Stimulated activated CD4-positive, alpha-beta T cell treated with anti-CD3 and anti-CD28 coated beads, Interleukin-2, amount 100 ng/mL, for 48 hours (primary cell): ENCODE measurements at places on chromosomes 12 and 14.

DNA sequence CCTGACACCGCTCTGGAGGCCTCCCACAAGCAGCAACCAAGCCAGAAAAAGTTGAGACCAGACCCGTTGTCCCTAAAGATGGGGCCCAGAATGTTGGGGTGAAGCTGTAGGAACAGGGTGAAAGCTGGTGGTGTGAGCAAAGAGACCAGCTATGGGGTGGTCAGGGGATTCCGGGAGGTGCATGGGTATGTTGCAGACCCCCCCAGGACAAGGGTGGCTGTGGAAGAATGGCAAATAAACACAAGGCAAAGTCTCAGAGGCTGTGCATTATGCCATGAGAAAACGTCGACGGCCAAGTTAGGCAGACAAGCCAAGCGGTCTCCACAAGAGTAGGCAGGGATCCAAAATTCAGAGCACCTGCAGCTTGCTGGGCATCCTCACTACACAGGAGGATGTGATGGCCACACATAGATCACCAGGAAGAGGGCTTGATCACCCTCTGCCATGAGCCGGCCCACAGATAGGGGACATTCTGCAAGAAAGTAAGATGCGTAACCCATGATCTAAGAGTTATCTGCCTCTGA, 58.8 kb upstream of the KCNA1 start:
- DNase-seq: no peak

GRCh38 chr14:26867171-26867757, 269.4 kb upstream of the NOVA1 start:
- DNase-seq: no peak

GRCh38 chr12:108854451-108855283, 2.7 kb downstream of the SSH1 start:
- no peak for DNase-seq

DNA sequence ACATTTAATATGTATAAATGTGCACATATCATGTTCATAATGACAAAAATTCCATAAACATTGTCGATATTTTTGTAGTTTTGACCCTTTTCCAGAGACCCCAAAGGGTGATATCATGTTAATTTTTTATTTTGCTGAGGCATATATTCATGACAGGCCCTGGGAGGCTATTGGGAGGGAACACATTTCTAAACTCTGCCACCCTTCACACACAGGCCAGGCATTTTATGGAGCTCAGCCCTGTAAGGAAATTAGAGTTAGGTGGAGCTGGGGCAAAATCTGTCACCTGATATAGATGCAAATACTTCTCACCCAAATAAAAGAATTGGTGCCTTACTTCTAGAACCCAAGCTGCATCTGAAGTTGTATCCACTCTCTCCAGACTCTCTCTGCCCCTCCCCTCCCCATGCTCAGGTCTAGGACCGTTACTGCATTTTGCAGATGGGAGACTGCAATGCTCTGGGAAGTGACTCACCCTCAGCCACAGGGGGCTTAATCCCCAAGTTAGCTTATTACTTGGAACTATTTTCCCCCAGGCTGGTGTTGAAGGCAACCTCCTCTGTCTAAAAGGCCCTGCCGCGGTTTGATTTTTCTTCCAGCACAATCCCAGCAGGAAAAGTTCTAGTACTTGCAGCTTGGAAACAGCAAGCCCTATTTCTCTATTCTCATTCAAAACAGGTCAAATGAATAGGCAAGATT, 238.9 kb downstream of the EMP1 start:
- DNase-seq: no peak

- DNase-seq: no peak
Observed at GRCh38 chr14:96478119-96478518, 24.1 kb upstream of the PAPOLA start.

GRCh38 chr14:69370061-69370460, 28.0 kb downstream of the ERH start:
- no peak for DNase-seq

DNA sequence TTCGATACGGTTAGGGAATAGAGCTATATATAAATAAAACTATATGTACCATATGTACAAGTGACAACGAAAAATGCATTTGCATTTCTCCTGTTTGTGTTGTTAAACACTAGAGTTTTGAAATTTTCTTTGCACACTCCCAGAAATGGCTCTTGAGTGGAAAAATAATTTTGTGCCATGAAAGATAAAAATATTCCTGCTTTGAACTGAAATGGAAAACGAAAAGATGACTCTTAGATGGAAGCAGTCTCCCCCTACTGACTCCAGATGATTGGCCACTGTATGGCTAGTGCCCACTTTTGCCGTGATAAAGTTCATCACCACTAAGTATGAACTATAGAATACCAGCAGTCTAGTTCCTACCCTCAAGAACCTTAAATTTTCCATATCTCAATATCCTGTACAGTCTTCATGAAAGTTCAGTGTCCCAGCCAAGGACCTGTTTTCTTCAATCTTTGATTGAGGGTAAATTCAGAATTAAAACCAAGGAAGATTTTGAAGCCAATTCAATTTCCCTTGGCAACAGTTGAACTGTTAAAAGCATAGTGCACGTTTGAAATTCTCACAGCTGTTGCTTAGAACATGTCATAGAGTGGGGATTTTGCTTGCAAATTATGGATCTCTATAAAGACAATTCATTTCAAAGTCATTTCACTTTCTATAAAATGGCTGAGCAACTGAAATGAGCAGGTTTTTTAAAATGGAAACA, 1.6 kb upstream of the PPP2R5E start:
- no peak for DNase-seq

- DNase-seq: no peak
Observed at GRCh38 chr12:120862664-120863063, 41.5 kb downstream of the SPPL3 start.

DNA sequence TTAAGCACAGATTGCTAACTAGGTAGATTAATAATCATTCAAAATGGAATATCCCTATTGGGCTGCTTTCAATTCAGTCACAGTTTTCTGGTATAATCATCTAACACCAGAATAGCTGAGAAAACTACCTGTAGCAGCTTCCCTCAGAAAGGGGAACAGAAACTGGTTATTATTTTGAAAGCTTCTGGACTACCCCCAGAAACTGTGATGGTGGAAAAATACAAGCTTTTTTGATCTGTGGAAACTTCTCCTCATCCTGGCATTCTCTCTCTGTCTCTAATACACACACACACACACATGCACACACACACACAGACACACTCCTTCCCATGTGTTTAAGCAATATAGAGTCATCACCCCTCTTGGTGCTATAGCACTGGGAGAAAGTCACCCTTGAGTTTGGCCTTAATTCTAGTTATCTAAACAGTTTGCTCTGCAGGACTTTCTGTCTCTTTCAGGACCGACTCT, 251.5 kb upstream of the LMO3 start:
- no peak for DNase-seq

GRCh38 chr12:30180602-30181001, 396.9 kb upstream of the TMTC1 start:
- no peak for DNase-seq

DNA sequence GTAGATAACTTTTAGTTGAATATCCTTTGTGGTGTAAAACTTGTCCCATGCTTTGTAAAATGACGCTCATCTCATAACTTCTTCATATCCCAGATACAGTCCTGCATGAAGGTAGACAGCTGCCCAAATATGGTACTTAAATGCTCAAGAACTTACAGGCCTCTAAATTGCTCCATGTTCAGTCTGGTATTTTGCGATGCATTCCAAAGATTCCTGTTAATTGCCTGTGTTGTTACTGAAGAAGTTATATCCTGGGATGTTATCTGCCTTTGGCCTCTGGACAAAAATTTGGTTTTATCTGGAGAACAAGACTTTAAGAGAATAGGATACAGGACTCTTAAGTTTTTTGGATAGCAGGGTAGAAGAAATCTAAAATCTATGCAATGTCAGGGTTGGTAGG, 473.0 kb downstream of the PCNX1 start:
- no peak for DNase-seq

- no peak for DNase-seq
Observed at GRCh38 chr14:88426271-88426670, 40.8 kb downstream of the SPATA7 start.

DNA sequence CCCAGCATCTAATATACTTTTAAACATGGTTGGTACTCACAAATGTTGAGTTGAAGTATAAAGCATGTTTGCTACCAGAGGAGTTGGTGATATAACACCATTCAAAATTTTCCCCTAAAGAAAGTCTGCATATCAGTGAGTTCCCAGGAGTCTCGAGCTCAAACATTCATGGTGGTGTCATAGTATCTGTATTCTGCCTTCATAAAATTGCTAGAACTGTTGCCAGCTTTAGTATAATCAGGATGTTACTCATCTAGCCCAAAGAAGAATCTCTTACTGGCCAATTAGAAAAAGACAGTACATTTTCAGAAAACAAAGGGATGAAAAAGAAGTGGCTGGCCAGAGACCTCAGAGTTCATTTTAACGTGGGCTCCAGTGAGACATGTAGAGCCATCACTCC, 374.7 kb downstream of the KCNH5 start:
- DNase-seq: no peak

DNA sequence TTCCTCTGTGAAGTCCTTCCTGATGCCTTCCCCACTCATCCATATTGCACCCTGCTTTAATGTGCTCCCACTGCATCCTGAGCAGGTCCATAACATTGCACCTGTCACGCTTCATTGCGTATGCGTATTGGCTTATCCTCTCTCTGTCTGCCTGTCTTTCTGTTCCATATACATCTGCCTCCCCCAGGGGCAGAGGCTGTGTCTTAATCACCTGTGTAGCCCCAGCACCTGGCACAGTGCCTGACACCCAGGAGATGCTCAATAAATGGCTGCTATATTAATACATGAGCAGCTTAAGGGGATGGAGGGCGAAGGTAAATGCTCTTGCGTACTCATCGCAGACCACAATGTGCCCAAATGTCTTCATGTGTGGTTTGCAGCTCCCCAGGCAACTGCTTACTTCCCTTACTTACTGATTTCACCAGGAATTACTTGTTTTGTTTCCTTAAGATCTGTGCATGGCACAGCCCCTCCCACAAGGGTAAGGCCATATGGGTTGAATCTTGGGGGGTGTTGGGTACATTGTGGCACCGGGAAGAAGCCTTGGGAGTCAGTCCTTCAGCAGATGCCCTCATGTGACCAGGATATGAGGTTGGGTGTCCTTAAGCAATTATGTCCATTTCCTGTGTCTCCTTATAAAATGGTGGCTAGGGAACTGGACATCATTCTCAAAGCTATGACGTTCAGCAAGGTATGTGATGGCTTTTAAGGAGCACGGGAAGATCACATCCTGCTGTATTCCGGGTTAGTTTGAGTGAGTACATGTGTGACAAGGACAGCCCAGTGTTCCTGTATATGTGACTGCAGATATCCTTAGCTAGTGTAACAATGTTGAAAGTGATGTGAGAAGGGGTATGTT, 848 bp upstream of the CPNE6 start:
- no peak for DNase-seq

- DNase-seq: no peak
Observed at GRCh38 chr14:51725061-51725460, 73.4 kb downstream of the FRMD6 start.

DNA sequence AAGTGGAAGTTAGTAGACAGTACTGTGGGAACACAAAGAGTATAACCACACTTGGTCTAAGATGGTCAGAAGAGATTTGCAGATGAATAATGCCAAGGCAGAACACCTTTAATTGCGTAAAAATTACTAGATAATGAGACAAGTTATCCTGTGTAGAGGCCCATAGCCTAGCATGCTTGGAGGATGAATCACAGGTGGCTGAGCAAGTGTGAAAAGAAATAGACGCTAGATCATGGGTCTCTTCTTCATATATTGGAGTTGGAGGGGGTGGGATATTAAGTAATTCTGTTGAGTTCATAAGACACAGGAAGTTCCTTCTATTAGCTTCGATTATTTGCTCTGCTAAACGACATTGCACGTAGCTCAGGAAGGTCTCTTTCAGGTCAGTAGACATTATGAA, 454.3 kb upstream of the LMO3 start:
- DNase-seq: no peak

- DNase-seq: no peak
Observed at GRCh38 chr12:80807640-80808288, 91.1 kb downstream of the MYF5 start.
